ENCODE measurements at places on chromosomes 1 and 21. TPM values are rescaled to one million over a fixed set of nuclear protein-coding genes. Genes with fewer than 3 reads are reported as not detected.
A peak's percentile ranks its signal among the peaks of the same experiment; 100 is the strongest.

PRELP gene
- total RNA-seq, result not detected

KIAA0040 gene
- total RNA-seq, result 24.3 TPM

GRCh38 chr1:212565571-212566305, 42.8 kb upstream of the ATF3 start:
- no peak for DNase-seq

- DNase-seq, result no peak
These were observed 68.4 kb downstream of the LPGAT1 start for GRCh38 chr1:211762206-211762605.

- DNase-seq, result peak; percentile 10
These were observed 20.7 kb upstream of the RCC2 start for GRCh38 chr1:17460219-17460618.

C1orf56 gene
- 9.5 TPM for total RNA-seq

GRCh38 chr1:175620376-175620775, 123.0 kb downstream of the TNR start:
- no peak for DNase-seq

GRCh38 chr1:12626888-12627287, 8.9 kb upstream of the DHRS3 start:
- no peak for DNase-seq

GRCh38 chr1:112833806-112834205, 118.7 kb upstream of the PPM1J start:
- DNase-seq, result no peak

DNA sequence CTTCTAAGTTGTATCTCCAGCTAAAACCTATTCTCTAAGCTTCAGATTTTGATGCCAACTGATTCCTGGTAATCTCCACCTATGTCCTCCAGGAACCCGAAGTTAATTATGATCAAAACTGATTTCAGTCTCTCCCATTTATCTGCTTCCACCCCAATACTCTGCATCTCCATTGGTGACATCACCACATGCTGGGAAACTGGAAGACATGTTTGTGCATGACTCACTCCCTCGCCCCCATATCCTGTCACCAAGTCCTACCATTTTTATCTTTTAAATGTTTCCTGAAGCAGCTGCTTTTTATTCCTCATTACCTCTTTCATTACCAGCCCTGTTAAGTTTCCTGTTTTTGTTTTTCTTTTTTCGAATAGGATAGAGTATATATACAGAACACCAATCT, 228.5 kb downstream of the LRRC40 start:
- DNase-seq, result no peak

DNA sequence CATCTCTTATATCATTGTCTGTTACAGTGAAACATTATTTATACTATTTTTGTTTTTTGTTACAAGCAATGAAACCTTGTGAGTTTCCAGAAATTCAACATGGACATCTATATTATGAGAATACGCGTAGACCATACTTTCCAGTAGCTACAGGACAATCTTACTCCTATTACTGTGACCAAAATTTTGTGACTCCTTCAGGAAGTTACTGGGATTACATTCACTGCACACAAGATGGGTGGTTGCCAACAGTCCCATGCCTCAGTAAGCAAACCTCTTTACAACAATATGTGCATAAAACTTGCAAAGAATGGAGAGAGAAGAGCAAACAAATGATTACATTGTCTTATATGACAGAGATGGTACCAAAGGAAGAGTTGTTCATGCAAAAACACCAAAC, 22.4 kb downstream of the CFHR4 start:
- DNase-seq, result no peak

DNA sequence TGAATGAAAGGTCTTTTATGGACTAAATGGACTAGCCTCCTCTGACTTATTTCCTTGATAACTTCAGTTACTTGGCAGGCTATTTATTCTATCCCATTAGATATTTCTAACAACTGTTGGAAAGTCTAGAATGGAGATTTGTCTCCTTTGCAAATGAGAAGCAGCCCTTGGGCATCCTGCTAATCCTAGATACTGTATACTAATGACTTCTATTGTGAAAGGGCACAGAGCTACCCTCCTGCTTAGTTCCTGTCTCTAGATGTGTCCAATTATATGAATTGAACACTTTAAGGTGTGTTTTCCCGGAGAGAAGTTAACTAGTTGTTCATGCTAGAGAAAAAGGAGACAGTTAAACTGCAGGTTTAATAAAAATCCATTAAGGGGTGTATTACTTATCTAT, 10.2 kb upstream of the NCMAP start:
- no peak for DNase-seq

DNA sequence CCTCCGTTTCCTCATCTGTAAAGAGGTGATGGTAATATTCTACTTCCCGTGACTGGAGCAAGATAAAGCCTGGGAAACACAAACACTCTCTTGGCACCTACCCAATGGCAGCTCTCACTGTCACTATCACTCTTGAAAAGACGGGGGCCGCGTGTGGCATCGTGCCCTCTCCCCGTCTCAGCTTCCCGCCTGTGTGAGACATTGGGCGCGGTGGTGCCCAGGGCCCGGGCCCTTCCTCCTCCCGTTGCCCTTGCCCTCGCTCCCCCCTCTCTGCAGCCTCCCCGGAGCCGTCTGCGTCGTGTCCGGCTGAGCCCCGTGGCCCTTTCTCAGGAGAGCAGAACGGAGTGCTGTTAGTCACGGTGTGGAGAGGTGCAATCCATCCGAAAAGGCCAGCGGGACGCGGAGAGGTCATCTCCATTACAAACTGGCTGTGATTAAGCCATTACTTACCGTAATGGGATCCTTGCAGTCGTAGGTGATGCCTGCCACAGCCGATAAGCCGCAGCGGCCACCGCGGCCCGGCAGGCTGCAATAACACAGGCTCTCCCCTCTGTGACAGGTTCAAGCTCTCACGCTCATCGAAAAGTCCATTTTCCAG, 156.4 kb upstream of the ZC3H12A start:
- DNase-seq, result no peak

- no peak for DNase-seq
These were observed 69.7 kb upstream of the IPO9 start for GRCh38 chr1:201759194-201759815.

- DNase-seq, result no peak
These were observed 26.0 kb downstream of the MACF1 start for GRCh38 chr1:39230261-39231190.

- DNase-seq, result no peak
These were observed 2.4 kb downstream of the MYBPHL start for GRCh38 chr1:109304226-109304920.

- DNase-seq, result no peak
These were observed 78.3 kb upstream of the LMO4 start for GRCh38 chr1:87250336-87250735.

DNA sequence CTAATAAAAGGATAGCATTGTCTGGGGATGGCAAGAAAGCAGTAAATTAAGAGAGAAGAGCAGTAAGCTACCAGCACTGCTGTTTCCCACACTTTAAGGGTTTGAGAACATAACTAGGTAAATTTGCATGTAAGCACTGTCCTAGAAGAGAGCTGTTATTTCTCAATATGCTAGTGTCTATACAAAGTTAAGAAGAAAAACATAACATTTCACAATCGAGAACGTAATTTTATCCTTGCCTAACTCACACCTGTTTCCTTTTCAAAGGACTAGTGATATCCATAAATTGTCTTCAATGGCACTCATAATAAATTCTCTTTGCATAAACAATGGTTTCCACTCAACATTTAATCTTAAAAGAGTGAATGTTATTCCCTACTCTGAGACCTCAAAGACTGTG, 576.0 kb downstream of the PTBP2 start:
- DNase-seq, result no peak

SAMSN1 gene
- total RNA-seq, result 1.5 TPM

MAP3K21 gene
- total RNA-seq, result 33.6 TPM

KPNA6 gene
- 84.3 TPM for total RNA-seq

GRCh38 chr1:169497317-169497716, 11.6 kb upstream of the SLC19A2 start:
- no peak for DNase-seq

CHI3L2 gene
- total RNA-seq, result 0.52 TPM

KCNJ15 gene
- 34.8 TPM for total RNA-seq

DNA sequence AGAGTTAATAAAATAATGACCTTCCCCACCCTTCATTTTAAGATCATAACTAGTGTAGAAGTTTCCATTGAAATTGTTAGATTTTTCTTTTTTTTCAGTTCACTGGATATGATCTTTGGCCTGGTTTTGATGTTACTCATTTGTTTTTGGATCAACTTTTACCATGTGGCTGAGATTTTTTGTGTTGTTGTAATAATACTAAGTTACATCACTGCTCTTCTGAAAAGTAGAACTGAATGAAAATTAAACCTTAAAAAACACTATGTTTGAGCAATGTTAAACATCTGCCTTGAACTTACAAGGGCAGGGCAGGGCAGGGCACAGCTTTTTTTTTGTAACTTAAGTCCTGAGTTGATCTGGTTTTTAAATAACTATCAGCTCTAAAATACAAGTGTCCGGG, 204.8 kb upstream of the ADAMTS5 start:
- no peak for DNase-seq

- DNase-seq, result no peak
These were observed 439.3 kb downstream of the NEGR1 start for GRCh38 chr1:71843012-71843411.

DNA sequence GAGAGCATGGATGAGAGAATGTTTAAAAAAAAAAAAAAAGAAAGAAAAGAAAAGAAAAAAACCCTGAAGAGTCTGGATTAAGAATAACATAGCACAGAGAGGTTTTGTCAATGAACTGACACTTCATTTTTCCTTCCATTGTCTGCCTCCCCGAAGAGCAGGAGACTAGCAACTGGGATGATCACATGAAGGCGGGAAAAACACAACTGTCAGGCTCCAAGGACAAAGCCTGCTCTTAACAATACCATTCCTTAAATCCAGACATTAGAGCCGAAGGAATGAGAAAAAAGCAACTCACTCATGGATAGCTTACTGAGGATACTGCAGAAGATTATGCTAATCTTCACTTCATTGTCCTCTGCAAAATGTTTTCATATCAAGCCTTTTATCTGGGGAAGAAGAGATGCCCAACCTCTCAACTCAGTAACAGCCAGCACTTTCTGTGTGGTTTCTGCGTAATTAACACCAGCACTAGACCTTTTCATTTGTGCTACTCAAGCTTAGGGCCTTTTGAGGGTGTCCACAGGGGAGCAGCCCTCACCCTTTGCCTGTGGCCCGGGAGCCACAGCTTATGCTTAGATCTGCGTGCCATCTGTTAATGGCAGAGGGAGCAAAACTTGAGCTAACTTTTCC, 182.3 kb downstream of the BARHL2 start:
- DNase-seq, result no peak

DNA sequence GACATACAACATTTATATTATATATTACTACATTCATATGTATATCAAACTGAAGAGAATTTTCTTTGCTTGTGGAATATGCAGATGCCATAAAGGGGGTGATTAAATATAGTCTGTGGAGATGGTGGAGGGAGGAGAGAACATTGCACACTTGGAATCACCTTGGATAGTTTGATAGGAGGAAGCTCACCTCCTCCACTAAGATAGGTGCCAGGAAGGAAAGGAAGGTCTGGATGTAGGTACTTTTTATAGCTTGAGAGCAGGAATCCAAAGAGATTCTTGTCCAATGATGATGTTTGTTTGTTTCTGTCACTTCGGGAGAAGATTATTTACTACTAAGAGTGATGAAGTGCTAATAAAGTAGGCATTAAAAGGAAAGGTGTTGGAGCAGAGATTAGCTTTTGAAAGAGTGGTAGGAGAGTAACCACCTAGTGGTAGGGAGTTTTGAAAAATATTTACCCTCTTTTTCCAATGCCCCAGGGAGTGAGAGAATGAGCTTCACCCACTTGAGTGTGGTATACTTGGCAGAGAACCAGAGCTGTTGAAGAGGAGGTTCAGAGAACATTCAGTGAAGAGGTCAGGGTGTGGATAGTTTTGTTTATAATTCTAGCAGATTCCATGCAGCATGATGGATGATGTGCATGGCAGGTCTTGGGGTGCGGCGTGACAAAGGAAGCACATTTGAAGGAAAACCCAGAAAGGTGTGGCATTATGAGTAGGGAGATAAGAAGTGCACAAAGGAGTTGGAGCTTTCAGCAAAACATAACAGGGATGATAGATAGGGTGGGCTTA, 145.0 kb downstream of the PATJ start:
- no peak for DNase-seq

GRCh38 chr21:42456457-42456856, 39.6 kb downstream of the RSPH1 start:
- no peak for DNase-seq

DNA sequence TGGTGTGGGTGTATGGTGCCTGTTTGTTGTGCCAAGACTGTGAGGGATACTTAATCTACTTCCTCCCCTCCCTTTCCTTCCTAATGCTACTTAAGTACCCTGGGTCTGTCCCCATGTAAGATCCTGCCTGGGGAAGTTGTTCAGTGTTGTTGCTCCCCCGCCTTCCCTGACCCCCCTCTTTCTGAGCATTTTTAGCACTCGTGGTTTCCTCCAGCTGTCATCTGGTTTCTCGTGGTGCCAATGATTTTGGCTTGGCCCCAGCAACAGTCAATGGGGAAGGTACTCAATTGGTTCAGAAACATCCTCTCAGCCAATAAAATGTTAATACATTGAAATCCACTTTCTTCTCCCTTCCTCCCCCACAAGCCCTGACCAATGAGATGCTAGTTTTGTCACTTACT, 8.0 kb upstream of the B4GALT3 start:
- DNase-seq, result no peak

MAP10 gene
- 1.5 TPM for total RNA-seq

DNA sequence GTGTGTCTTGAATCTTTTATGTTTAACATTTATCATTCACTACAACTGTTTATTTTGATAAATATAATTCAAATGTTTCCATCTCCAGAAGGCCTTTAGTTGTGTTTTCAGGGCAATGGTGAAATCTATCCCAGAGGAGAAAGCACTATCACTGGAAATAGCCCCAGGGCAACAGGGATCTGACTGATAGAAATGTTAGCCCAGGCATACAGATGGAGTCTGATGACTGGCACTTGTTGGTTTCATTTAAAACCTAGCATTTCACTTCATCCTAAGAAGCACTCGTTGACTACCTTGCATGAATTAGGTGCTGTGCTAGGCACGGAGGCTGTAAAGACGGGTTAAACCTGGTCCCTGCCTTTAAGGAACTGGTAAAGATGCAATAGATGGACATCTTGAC, 103.1 kb downstream of the C1orf21 start:
- DNase-seq, result no peak

GRCh38 chr1:198169672-198170071, 12.9 kb downstream of the NEK7 start:
- DNase-seq, result no peak

Data from Calu3 (cell line).